HFFc6 (cell line): ENCODE measurements at places on chromosomes 3 and 15.

GRCh38 chr3:56294286-56294685 lies 174.0 kb downstream of the ERC2 start:
- H3K4me1 ChIP-seq, result no peaks in the 10 kb centered on the region
- H3K4me3 ChIP-seq, result no peak overlapping the region
- no peak for DNase-seq
- H3K36me3 ChIP-seq, result no peaks in the 10 kb centered on the region
- no peak overlapping the region for H3K27ac ChIP-seq

- H3K4me1 ChIP-seq, result no peaks in the 10 kb centered on the region
- no peak overlapping the region for H3K27ac ChIP-seq
- H3K27me3 ChIP-seq, result no peaks in the 10 kb centered on the region
- DNase-seq, result no peak
- H3K36me3 ChIP-seq, result peaks cover 28% of the 10 kb centered on the region
- H3K4me3 ChIP-seq, result no peak overlapping the region
These were observed 49.8 kb downstream of the RUBCN start for GRCh38 chr3:197686899-197687298.

GRCh38 chr3:34727700-34728099 lies 911.6 kb upstream of the ARPP21 start:
- H3K27ac ChIP-seq, result no peak overlapping the region
- DNase-seq, result no peak
- H3K4me1 ChIP-seq, result no peaks in the 10 kb centered on the region

- peaks cover 9% of the 10 kb centered on the region for H3K27me3 ChIP-seq
- DNase-seq, result no peak
- 0 out of 2 replicates have a peak, but pooled peaks cover 4% of the 10 kb centered on the region for H3K36me3 ChIP-seq
- H3K4me3 ChIP-seq, result no peak overlapping the region
- H3K27ac ChIP-seq, result no peak overlapping the region
- H3K4me1 ChIP-seq, result peaks cover 33% of the 10 kb centered on the region
These were observed 1.9 kb downstream of the XIRP1 start for GRCh38 chr3:39190281-39191025.

GRCh38 chr3:108088697-108089096 lies 2.1 kb downstream of the CD47 start:
- H3K4me1 ChIP-seq, result peaks cover 22% of the 10 kb centered on the region
- H3K36me3 ChIP-seq, result no peaks in the 10 kb centered on the region

DNA sequence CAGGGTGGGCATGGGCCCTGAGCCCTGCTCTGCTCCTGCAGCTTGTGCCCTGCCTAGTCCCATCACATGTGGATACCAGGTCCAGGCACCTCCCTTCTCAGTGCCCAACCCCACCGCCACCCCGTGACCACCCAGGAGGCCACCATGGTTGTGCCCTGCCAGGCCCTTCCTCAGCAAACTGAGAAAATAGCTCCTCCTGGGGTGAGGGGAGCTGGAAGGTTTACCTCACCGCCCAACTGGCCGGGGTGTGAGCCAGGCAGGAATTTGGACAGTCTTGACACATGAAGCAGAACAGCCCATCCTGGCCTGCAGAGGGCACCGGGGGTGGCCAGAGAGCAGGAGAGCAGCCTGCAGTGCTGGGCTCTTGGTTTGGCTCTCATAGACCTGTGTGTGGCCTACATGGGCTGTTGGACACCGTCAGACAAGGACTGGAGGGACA lies 11.4 kb upstream of the C3orf22 start:
- no peaks in the 10 kb centered on the region for H3K4me1 ChIP-seq
- no peak for DNase-seq
- H3K27ac ChIP-seq, result no peak overlapping the region
- no peak overlapping the region for H3K4me3 ChIP-seq

DNA sequence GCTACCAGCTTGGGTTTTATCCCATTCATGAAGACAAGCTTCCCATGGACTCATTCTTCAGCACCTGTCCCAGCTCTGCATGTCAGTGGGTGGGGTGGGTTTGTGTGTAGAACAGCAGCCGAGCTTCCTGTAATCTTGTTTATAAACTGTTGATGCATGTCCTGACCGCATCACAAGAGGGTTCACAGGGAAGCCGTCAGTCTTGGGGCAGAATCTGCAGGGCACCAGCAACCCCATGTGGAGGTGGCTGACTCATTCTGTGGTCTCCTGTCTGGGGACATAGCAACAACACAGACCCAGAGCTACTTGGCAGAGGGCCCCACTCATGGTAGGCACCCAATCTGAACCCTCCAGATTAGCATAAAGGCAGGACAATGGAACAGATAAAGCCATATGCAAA lies 35.6 kb downstream of the DAPK2 start:
- H3K4me1 ChIP-seq, result peaks cover 49% of the 10 kb centered on the region
- peak overlapping the region; percentile 14 for H3K27ac ChIP-seq
- H3K4me3 ChIP-seq, result no peak overlapping the region
- peak; percentile 67 for DNase-seq

DNA sequence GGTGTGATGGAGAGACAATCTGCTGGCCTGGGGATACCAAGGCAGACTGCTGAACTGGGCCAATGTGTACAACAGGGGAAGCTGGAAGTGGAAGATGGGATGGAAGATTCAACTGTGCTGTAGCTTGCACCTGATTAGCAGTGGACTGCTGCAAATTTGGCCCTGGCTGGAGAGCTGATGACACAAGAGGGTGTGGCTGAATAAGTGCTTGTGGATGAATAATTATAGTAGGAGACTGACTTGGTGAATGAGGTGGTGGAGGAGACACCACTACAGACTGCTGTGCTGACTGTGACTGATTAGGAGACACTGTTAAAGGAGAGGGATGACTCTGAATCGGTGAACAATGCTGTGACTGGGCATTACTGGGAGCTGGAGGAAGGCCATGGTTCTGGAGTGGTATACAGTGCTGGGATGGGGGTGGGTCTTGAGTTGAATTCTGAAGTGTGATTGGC lies 52.5 kb downstream of the PHC3 start:
- peak overlapping the region; percentile 70 for H3K27ac ChIP-seq
- peak; percentile 30 for DNase-seq
- H3K36me3 ChIP-seq, result peaks cover 33% of the 10 kb centered on the region
- peak overlapping the region; percentile 1; the same call in 1 of the 2 replicates for H3K4me3 ChIP-seq

- no peak for DNase-seq
- no peak overlapping the region for H3K4me3 ChIP-seq
- no peak overlapping the region for H3K27ac ChIP-seq
- H3K27me3 ChIP-seq, result peaks cover 2% of the 10 kb centered on the region; the same call in 1 of the 2 replicates
- H3K4me1 ChIP-seq, result peaks cover 6% of the 10 kb centered on the region; the same call in 1 of the 2 replicates
These were observed 8.3 kb downstream of the GHRL start for GRCh38 chr3:10284496-10284895.

GRCh38 chr3:14633819-14634424 lies 17.6 kb upstream of the CCDC174 start:
- no peak overlapping the region for H3K4me3 ChIP-seq
- no peaks in the 10 kb centered on the region for H3K36me3 ChIP-seq
- peak; percentile 44 for DNase-seq
- no peak overlapping the region for H3K27ac ChIP-seq

GRCh38 chr3:12896063-12896985 lies 55.0 kb upstream of the RPL32 start:
- H3K36me3 ChIP-seq, result peaks cover 7% of the 10 kb centered on the region; the same call in 1 of the 2 replicates
- no peak overlapping the region for H3K4me3 ChIP-seq
- peaks cover 13% of the 10 kb centered on the region for H3K27me3 ChIP-seq
- H3K4me1 ChIP-seq, result peaks cover 12% of the 10 kb centered on the region
- no peak overlapping the region for H3K27ac ChIP-seq
- DNase-seq, result no peak

GRCh38 chr3:114861666-114862065 lies 285.4 kb downstream of the ZBTB20 start:
- H3K36me3 ChIP-seq, result no peaks in the 10 kb centered on the region
- no peak for DNase-seq
- no peak overlapping the region for H3K4me3 ChIP-seq
- peaks cover 7% of the 10 kb centered on the region; the same call in 1 of the 2 replicates for H3K4me1 ChIP-seq

DNA sequence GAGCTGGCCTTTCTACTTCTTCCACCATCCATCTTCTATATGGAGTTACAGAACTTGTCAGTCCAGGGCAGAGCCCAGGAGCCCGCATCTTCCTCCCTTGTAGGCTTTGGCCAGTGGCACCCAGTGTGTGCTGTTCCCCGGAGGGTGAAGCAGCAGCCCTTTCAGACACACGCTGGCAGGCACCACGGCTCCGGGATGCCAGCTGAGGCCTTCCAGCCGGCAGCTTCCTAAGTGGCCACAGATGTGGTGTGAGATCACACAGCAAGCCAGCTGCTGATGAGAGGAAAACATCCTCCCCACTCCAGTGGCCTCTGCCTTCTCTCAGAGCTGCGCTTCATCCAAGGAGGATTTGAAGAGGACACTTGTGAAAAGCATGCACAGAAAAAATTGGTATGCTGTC lies 24.1 kb downstream of the CRABP1 start:
- no peaks in the 10 kb centered on the region for H3K36me3 ChIP-seq
- H3K4me3 ChIP-seq, result no peak overlapping the region
- peaks cover 31% of the 10 kb centered on the region for H3K27me3 ChIP-seq
- H3K4me1 ChIP-seq, result peaks cover 16% of the 10 kb centered on the region
- no peak for DNase-seq

- no peak overlapping the region for H3K4me3 ChIP-seq
- no peaks in the 10 kb centered on the region for H3K36me3 ChIP-seq
- H3K27me3 ChIP-seq, result peaks cover 16% of the 10 kb centered on the region
- H3K4me1 ChIP-seq, result 0 out of 2 replicates have a peak, but pooled peaks cover 5% of the 10 kb centered on the region
- no peak overlapping the region for H3K27ac ChIP-seq
These were observed 317.6 kb upstream of the CTDSPL start for GRCh38 chr3:37544105-37544504.

- no peaks in the 10 kb centered on the region; the same call in 1 of the 2 replicates for H3K4me1 ChIP-seq
- H3K27ac ChIP-seq, result no peak overlapping the region
- peaks cover 7% of the 10 kb centered on the region for H3K27me3 ChIP-seq
- no peak for DNase-seq
These were observed 92.1 kb downstream of the HHLA2 start for GRCh38 chr3:108388136-108389132.

DNA sequence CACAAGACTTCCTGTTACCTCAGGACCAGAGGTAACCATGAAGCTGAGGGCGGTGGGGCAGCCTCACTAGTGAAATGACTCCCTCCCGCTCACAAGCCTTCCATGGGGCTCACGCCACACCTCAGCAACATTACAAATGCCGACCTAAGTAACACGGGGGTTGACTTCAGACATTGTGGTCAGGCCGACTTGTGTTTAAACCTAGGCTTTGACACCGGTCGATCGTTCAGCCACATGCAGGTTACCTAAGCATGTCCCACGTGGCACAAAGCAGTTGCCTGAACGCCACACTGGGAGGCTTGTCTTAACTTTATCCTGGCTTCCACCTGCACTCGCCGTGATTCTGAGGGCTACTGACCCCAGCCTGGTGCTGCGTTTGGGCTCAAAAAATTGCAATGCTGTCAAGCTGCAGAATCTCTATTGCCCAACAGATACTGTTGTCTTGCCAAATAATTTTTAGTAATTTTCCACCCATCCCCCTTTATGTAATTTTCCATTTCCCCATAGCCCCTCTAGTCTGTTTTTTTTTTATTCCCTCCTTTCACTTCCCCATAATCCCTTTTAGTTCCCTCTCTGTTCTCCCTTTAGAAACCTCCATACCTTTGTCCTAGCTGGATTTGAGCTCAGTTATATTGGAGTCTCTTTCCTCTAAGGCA lies 158.6 kb upstream of the RGMA start:
- no peak overlapping the region for H3K4me3 ChIP-seq
- no peak overlapping the region for H3K27ac ChIP-seq
- no peaks in the 10 kb centered on the region for H3K36me3 ChIP-seq
- no peaks in the 10 kb centered on the region; the same call in none of the 2 replicates for H3K27me3 ChIP-seq
- no peaks in the 10 kb centered on the region for H3K4me1 ChIP-seq

DNA sequence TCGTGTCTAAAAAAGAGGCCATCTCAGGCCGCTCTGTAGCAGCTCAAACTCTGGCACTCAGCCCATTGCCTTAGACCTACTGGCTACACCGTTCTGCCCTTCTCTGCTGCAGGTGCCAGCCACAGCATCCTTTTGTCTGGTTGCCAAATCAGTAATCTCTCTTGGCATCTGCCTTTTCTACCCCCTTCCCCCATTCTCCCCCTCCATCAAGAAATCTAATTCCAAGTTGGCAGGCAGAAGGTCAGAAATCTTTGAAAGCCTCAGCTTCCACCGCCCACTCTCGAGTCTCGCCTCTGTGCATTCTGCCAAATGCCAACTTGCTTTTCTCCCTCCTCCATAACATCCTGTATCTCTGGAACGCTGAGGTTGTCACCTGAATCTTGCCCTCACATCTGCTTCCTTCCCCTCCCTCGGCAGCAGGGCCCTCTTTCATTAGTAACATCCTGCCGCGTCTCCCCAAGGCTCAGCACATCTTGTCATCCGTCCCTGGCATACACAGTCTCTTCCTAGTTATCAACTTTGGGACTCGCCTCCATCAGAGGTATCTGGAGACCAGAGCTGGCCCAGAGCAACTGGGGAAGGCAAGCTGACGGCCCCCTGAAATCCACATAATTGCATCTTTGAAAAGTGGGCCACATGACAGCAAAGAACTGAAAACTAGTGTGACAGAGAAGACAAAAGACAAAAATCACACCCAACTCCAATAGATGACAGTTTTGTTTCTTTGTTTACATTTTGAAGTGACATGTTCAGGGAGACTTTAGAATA lies 312.0 kb upstream of the CCDC54 start:
- H3K27ac ChIP-seq, result peak overlapping the region; percentile 0; the same call in 1 of the 2 replicates
- peaks cover 61% of the 10 kb centered on the region for H3K4me1 ChIP-seq
- H3K4me3 ChIP-seq, result no peak overlapping the region
